ENCODE measurements at places on chromosomes 11 and 22.

- DNase-seq, result no peak
Measured at GRCh38 chr11:118872403-118872821, 11.3 kb upstream of the CXCR5 start.

DNA sequence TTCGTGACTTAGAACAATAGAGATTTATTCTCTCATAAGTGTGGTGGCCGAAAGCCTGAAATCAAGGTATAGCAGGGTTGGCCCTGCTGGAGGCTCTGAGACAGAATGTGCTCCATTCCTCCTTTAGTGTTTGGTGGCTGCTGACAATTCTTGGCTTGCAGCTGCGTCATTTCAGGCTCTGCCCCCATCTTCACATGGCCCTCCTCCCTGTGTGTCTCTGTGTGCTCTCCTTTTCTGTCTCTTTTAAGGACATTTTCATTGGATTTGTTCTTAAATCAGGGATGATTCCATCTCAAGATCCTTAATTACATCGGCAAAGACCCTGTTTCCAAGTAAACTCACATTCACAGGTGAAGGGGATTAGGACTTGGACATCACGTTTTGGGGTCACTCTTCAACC, 10.2 kb upstream of the APOL6 start:
- DNase-seq, result no peak

DNA sequence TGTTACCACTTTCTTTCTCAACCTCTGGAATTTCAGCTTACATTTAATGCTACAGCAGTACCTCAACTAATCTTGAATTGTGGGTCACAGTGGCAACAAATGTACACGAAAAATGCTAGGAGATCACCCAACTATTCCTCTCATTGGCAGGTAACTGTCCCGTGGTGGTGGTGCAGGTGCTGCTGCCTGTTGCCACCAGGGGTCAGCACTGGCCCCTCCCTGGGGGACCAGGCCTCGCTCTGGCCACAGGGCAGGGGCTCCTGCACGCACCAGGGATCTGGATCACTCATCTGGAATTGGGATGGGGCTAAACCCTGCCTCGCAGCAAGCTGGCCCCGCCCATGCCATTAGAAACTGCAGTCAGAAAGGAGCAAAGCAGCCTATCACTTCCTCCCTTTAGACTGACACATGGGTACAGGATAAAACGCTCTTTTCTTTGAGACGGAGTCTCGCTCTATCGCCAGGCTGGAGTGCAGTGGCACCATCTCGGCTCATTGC, 6.9 kb upstream of the POLDIP3 start:
- no peak for DNase-seq

DNA sequence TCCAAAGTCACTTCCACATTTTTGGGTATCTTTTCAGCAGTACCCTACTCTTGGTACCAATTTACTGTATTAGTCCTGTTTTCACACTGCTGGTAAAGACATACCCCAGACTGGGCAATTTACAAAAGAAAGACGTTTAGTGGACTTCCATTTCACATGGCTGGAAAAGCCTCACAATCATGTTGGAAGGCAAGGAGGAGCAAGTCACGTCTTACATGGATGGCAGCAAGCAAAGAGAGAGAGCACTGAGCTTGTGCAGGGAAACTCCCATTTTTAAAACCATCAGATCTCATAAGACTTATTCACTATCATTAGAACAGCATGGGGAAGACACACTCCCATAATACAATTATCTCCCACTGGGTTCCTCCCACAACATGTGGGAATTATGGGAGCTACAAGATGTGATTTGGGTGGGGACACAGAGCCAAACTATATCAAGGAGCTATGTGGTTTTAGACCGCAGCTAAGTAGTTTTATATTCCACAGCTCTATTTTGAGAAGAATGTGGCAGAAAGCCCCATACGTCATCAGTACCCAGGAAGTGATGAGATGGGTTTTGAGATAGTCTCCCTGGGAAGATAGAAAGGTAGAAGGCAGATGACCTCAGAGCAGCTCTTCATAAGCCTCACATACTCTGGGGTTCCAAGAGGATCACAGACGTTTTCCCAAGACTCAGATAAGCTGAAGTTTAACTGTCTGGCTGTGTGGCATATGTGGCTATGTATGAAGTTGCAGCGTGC, 96.3 kb downstream of the APIP start:
- DNase-seq, result no peak

GRCh38 chr11:35042224-35042623, 96.7 kb upstream of the CD44 start:
- DNase-seq, result no peak

DNA sequence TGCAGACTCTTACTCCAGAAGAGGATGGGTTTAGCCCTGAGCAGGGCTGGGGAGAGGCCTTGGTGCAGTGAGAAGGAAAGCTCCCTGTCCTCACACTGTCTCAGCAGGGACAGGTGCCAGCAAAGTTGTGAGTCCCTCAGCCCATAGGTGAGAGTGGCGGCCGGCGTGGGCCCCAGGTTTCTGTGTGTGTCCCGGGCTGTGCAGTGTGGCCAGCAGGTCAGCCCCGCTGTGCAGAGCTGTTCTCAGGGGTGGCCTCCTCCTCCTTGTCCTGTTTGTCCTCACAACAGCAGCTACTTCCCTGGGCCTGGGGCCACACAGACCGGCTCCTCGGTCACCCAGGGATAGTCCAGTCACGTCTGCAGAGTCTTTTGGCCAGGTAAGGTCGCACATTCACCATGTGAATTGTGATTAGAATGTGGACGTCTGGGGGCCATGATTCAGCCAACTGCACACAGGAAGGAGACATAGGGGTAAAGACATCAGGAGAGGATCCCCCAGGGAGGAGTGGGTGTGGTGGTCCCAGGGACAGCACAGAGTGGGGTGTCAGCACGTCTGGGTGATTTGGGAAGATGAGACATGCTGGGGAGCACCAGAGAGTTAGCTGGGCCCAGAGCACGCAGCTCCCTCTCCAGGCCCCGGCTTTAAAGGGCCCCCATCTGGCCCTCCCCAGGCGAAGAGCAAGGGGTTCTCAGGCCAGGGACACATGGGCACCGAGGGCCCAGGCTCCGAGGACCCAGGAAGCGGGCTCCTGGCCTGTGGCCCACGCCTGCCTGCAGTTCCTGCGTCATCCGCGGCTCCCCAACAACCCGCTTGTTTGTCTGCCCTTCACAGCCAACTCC, 81.6 kb downstream of the MYEOV start:
- DNase-seq, result no peak

DNA sequence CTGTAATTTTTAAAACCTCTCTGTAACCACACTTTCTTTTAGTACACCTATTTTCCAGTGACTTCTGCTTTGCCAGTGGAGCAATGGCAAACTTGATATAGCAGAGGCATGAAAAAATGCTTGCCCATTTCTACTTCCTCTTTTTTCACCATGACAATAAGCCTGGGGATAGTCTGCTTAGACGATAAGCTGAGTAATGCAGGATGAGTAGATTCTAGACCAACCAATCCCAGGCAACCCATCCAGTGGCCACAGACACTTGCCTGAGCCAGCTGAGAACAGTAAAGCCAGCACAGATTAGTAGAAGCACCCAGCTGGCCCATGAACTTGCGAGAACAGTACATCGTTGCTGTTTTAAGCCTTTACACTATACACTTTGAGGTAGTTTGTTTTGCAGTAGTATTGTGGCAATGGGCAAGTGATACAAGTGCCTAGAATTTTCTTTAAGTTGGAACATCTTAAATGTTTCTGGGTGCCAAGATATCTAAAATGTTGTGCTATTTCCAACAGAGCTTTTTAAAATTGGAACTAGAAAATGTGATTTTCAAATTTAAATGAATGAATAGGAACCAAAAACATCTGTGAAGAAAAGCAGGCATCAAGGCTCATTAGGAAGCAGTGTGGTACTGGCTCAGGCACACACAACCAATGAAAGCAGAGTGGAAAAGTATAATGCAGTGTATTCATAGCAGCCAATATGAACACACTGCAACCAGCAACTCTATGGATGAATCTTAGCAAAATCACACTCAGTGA, 37.7 kb downstream of the DDI1 start:
- DNase-seq, result no peak
